ENCODE measurements at places on chromosomes 3 and 15. TPM values are rescaled to one million over a fixed set of nuclear protein-coding genes. Genes with fewer than 3 reads are reported as not detected.

The TRIM59 gene
- total RNA-seq: 9.1 TPM

The TMEM40 gene
- 1.5 TPM for total RNA-seq

The PIGZ gene
- total RNA-seq: 3.9 TPM

The WNT7A gene
- 1.1 TPM for total RNA-seq

The RTF1 gene
- 56.9 TPM for total RNA-seq

The GMNC gene
- 2.2 TPM for total RNA-seq

The CHRFAM7A gene
- 23.1 TPM for total RNA-seq

The FEZF2 gene
- not detected for total RNA-seq

The RARB gene
- total RNA-seq: 0.63 TPM

GRCh38 chr3:27134171-27134796 is 234.9 kb downstream of the NEK10 start:
- no peak overlapping the region for H3K4me3 ChIP-seq
- DNase-seq: peak; percentile 75
- no peaks in the 10 kb centered on the region for H3K36me3 ChIP-seq
- H3K27me3 ChIP-seq: no peaks in the 10 kb centered on the region
- no peaks in the 10 kb centered on the region for H3K4me1 ChIP-seq
- H3K27ac ChIP-seq: no peak overlapping the region

- peaks cover 11% of the 10 kb centered on the region for H3K4me1 ChIP-seq
- no peaks in the 10 kb centered on the region for H3K27me3 ChIP-seq
- H3K4me3 ChIP-seq: peak overlapping the region; percentile 83
- no peak for DNase-seq
These were observed 996 bp upstream of the DNAJA4 start for GRCh38 chr15:78263351-78263781.

- no peaks in the 10 kb centered on the region for H3K4me1 ChIP-seq
- no peaks in the 10 kb centered on the region for H3K36me3 ChIP-seq
- no peak overlapping the region for H3K27ac ChIP-seq
- DNase-seq: no peak
- no peak overlapping the region for H3K4me3 ChIP-seq
These were observed 23.2 kb downstream of the PLA1A start for GRCh38 chr3:119620899-119621298.

- no peaks in the 10 kb centered on the region for H3K4me1 ChIP-seq
- no peak within 1 kb of the TSS for H3K4me3 ChIP-seq
- no peak for DNase-seq
- H3K36me3 ChIP-seq: no peaks in the 10 kb centered on the region
- no peaks in the 10 kb centered on the region for H3K27me3 ChIP-seq
- no peak within 1 kb of the TSS for H3K27ac ChIP-seq
These were observed at the start of gene SNTN for GRCh38 chr3:63652066-63652725. Gene SNTN, plus strand, starts transcription at chr3:63652675. Its CDS starts 13 bp downstream, at chr3:63652688.

GRCh38 chr3:98630416-98630815 is 37.0 kb upstream of the CPOX start:
- no peaks in the 10 kb centered on the region for H3K4me1 ChIP-seq
- H3K27ac ChIP-seq: no peak overlapping the region
- DNase-seq: no peak

GRCh38 chr3:100073049-100073713 is 41.1 kb downstream of the FILIP1L start:
- H3K4me3 ChIP-seq: no peak overlapping the region
- H3K27ac ChIP-seq: no peak overlapping the region
- no peaks in the 10 kb centered on the region for H3K36me3 ChIP-seq
- DNase-seq: no peak
- no peaks in the 10 kb centered on the region for H3K27me3 ChIP-seq

GRCh38 chr3:13822871-13823585 is 56.8 kb downstream of the WNT7A start:
- H3K27me3 ChIP-seq: no peaks in the 10 kb centered on the region
- no peak overlapping the region for H3K4me3 ChIP-seq
- no peak for DNase-seq
- no peaks in the 10 kb centered on the region for H3K4me1 ChIP-seq
- H3K36me3 ChIP-seq: no peaks in the 10 kb centered on the region
- H3K27ac ChIP-seq: no peak overlapping the region

DNA sequence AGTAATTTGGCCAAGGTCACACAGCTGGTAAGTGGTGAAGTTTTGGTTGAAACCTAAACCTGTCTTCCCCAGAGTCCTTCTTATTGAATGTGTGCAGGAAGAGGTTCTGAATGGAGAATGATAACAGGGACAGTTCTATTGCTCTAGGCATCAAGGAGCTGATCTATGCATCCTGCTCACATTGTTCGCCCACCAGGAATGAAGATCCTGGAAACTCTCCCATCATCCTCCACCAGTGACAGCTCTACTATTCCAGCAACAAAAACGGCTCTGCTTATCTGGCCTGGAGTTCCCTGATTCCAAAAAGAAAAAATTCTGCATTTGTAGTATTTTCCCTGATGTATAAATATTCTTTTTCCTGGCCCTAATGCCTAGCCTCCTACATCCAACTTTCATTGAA is 16.4 kb upstream of the TNFAIP8L3 start:
- no peak overlapping the region for H3K27ac ChIP-seq
- H3K4me3 ChIP-seq: no peak overlapping the region
- no peaks in the 10 kb centered on the region for H3K27me3 ChIP-seq
- peaks cover 6% of the 10 kb centered on the region for H3K4me1 ChIP-seq
- no peaks in the 10 kb centered on the region for H3K36me3 ChIP-seq

DNA sequence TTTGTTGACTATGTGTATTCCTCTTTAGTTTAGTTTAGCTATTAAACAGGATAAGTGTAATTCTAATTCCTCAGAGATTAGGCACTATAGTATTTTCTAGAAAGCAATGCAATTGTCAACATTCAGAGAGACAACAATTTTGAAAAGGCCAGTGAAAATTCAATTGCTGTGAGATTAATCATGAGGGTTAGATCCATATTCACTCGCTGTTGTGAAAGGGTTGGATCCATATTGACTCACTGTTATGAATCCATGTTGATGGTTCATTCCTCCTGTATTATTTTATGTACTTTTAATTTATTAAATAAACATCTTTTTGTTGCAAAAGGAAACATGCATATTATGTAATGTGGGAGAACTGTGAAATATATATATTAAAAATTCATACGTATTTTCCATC is 641 bp downstream of the TRAT1 start:
- DNase-seq: no peak
- H3K4me1 ChIP-seq: no peaks in the 10 kb centered on the region
- no peaks in the 10 kb centered on the region for H3K27me3 ChIP-seq
- H3K36me3 ChIP-seq: no peaks in the 10 kb centered on the region
- no peak overlapping the region for H3K27ac ChIP-seq

All from testis (tissue), 5 donors.